ENCODE measurements at places on chromosomes 2 and 18.

DNA sequence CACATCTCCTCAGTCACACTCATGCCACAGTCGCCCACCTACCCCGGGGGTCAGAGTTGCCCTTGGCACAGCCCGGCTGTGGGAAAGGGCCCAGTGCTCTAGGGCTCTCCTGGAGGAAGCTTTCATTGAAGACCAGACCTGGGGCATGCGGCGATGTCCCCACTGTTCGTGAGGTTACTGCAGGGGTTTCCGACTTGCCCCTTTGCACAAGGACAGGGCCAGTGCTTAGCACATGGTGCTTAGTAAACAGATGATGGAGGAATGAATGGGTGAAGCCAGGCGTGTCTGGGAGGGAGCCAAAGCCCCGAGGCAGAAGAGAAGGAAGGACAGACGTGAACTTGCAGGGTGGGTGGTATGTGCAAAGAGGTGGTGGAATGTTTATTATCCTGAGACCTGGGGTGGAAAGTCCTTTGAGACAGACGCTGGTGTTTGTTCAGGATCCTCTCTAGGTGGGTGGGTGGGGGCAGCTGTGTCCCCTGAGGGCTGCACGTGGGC, 205.9 kb upstream of the ARL4C start:
- DNase-seq, result no peak

- DNase-seq, result no peak
These were observed 78.1 kb upstream of the KIF5C start for GRCh38 chr2:148796735-148797512.

GRCh38 chr2:219508444-219508734, 5.9 kb upstream of the ASIC4 start:
- no peak for DNase-seq

- no peak for DNase-seq
These were observed 2.3 kb upstream of the GDF7 start for GRCh38 chr2:20664431-20665242.

DNA sequence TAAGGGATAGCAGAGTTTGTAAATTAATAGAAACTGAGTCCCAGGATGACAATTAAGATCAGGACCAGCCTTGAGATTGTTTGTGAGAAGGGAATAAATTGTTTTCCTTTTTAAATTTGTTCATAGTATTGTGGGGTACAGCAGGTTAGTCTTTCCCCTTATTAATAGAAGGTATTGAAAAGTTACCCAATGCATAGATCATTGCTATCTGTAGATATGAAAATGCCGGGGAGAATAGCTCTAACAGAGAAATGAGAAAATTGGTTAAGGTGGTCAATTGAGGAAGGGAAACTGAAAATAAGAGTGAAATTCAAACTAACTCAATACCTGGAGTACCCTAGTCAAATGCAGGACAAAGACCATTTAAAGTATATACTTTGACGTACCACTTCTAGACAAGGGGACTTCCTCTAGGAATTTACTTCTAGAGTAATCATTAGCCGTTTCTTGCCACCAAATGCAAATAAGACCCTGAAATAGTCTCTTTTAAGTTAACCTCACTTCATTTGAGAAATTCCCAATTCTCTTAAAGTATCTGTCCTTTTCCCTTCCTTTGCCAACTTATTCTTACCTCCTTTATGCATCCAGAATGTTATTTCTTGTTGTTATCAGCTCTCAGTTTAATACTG, 1224.4 kb upstream of the LRRTM1 start:
- DNase-seq, result no peak

GRCh38 chr2:196086517-196087368, 18.1 kb upstream of the DNAH7 start:
- no peak for DNase-seq

GRCh38 chr18:72541871-72542332, 2.2 kb downstream of the CBLN2 start:
- DNase-seq, result no peak

DNA sequence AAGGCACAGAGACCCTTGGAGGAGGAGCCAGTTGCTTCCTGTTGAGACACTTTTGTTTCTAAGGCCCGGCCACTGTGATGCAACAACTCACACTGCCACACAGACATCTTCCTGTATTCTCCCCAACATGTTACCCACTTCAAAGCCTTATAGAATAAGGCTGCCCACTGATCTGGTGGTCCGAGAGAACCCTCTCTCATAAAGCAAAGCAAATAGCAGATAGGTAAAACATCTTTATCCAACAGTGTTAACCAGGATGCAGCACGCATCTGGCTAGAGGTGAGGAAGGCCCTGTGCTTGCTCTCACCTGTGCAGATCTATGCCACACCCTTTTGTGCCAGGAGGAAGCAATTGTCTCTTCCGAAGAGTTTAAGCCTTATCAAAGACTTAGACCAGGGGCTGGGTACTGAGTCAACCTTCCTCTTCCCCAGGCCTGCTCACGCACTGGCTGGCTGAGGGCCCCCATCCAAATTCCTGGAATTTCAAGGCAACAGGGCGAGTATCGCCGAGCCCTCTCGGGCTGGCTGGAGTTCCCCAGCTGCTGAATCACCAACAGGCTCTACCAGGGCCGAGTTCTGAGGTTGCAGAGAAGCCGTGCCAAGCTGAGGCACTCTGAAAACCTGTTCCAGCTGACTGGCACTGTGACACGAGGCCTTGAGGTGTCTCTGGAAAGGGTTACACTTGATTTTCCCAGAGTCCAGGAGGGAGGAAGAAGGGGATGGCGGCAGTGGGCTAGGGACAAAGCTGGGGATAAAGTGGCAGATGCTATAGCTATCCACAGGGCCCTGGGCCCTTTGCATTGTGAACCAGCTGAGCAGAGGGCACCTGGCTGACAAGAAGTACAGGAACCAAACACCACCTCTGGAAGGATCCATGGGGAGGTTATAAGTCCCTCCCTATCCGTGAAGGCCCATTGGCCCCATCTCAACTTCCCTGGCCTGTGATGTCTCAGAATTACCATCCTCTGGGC, 29.3 kb downstream of the TGFA start:
- DNase-seq, result peak; percentile 60

GRCh38 chr2:238290715-238291549, 2.5 kb upstream of the PER2 start:
- DNase-seq, result no peak

DNA sequence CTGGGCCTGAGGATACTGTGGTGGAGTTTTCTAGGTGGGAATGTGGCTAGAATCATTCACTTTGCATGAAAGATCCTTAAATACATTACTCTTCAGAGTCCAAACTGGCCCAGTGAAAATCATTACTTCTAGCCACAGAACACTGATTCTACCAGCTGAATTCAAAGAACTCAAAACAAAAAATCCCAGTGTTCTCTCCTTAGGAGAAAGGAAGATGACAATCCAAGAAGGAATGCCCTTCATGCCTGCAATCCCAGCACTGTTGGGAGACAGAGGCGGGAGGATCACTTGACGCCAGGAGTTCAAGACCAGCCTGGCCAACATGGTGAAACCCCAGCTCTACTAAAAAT, 35.2 kb downstream of the FAM228A start:
- DNase-seq, result no peak

- peak; percentile 0 for DNase-seq
These were observed 259.6 kb upstream of the PIK3C3 start for GRCh38 chr18:41695441-41695840.

DNA sequence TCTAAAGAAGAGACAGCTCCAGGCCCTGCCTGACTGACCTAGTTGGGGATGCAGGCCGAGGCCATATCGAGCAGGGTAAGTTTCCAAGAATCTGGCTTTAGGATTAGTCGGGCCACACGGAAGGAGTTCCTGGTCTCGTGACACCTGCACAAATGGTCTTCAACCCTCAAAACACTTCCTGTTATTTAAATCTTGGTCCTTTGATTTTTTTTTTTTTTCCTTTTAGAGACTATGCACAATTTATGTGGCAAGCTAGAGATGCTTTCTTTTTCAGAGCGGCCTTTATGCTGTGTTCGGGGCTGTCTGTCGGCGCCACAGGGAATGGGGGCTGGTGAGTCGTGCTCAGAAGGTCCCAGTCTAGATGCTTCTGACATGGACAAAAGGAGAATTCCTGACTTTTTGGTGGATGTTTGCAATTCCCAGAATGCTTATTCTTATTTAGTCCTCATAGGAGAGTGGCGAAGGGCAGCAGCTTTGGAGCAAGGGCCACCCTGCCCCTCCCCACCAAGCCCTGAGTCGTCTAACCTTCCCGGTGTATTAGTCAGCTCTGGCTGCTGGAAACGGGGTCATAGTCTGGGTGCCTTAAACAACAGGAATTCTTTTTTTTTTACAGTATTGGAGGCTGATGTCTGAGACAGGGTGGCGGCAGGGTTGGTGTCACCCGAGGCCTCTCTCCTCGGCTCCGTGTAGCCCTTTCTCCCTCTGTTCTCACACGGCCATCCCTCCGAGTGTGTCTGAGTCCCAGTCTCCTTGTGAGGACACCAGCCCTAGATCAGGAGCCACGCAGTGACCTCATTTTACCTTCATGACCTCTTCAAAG, 27.4 kb downstream of the HPCAL1 start:
- DNase-seq, result no peak

DNA sequence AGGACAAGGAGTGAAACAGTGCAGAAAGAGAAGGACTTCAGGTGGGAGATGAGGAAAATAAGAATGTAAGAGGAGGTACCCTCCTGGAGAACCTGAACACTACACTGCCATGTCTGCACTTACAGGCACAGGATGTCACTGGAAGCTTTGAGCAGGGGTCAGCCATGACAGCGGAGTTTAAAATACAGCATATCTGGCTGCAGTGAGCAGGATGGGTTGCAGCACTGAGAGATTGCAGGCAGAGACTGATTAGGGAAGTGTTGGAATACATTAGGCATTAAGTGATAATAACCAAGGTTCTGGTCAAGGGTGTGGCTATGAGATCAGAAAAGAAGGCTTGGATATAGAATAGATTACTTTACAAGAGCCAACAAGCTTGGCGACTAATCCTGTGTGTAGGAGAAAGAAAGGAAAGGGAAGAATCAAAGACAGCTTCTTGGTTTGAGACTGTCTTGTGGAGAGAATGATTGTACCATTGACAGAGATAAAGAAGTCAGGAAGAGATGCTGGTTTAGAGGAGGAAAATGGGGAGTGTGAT, 171.1 kb upstream of the RBMS1 start:
- DNase-seq, result no peak

DNA sequence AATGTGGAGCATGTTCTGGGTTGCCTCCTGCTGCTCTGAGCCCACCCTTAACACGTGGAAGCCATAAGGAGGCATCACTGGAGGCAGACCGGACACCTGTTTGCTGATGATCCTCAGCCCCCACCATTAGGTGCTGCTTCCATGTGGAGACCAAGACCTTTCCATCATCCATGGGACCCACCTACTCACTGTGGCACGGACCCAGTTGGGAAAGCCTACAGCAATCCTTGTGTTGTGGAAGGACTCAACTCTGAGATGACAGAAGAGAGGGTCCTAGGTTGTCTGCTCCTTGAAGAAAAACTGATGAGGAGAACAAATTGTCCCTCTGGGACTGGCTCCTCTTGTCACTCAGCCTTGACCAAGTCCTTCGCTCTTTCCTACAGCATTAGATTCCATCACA, 86.5 kb upstream of the RAB12 start:
- DNase-seq, result no peak

GRCh38 chr18:43876748-43877147, 599.5 kb upstream of the SYT4 start:
- DNase-seq, result no peak

GRCh38 chr18:64852281-64852680, 703.4 kb upstream of the LINC00305 start:
- no peak for DNase-seq

- DNase-seq, result no peak
These were observed 388.3 kb downstream of the TNS1 start for GRCh38 chr2:217614498-217614897.

- DNase-seq, result no peak
These were observed 227.5 kb downstream of the MTX2 start for GRCh38 chr2:176496761-176497160.

GRCh38 chr2:61141151-61141550, 20.8 kb upstream of the C2orf74 start:
- DNase-seq, result no peak

- no peak for DNase-seq
These were observed 20.1 kb upstream of the CD207 start for GRCh38 chr2:70855667-70856066.

DNA sequence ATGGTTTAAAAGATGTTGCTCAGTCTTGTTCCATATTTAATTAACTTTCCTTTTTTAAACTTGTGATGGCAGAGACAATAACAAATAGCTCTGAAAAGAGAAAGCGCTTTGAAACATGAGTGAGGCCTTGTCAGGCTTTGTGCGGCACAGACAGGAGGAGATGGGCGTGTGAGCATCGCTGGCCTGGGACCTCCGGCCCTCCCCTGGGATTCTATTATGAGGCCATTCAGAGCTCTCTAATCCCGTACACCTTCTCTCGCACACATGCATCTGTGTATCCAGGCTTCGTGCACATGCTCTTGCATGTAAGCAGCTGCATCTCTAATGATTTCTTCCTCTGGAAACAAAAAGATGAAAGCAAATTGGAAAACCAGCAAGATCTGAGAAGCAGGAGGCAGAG, 313.7 kb downstream of the ZNF521 start:
- DNase-seq, result no peak

GRCh38 chr2:200479692-200480265, 30.1 kb downstream of the KCTD18 start:
- no peak for DNase-seq

GRCh38 chr2:187440101-187440675, 7.9 kb downstream of the CALCRL start:
- no peak for DNase-seq

GRCh38 chr2:60386436-60386835, 167.0 kb downstream of the BCL11A start:
- DNase-seq, result no peak

DNA sequence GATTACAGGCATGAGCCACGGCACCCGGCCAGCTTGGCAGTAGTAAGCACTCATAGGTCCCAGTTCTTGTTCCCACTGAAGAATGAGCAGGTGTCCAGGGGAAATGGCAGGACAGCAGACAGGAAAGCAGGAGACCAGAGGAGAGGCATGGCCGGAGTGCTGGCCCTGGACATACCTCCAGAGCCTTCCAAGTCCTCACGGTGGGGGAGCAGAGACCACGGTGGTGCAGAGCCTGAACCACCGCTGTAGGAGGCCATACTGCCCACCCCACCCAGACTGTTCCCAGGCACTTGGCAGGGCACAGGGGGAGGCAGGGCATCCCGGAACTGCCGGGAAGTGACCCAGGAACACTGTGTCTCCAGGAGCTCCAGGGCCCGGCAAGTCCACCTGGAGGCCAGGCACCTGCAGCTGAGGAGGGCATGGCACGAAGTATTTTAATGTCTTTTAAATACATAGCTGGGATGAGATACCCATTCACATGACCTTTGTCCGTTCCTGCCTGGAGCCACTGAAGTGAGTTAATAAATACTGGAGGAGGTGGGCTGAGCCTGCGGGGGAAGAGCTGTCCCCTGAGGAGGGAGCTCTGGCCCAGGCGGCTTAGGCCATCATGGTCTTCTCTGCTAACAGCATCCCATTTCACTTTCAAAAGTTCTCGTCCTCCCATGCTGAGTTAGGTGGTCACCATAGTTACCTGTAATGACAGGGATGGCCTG, 49.7 kb upstream of the TFCP2L1 start:
- DNase-seq, result no peak

Measured in CD4-positive, alpha-beta T cell treated with Interleukin-4 for 1 hour (primary cell).